ENCODE measurements at places on chromosomes 2 and 18. TPM values are rescaled to one million over a fixed set of nuclear protein-coding genes. Genes with fewer than 3 reads are reported as not detected.

Gene GALNT14
- total RNA-seq: 2.3 TPM

Gene ELAC1
- total RNA-seq: 4.2 TPM

Gene HMSD
- 0.30 TPM for total RNA-seq

Gene GPR75
- 2.7 TPM for total RNA-seq

Gene B4GALT6
- total RNA-seq: 19.3 TPM

Gene SPATS2L
- 53.7 TPM for total RNA-seq

Gene MYO5B
- not detected for total RNA-seq

Gene ARHGAP28
- total RNA-seq: 0.30 TPM

Gene KRTCAP3
- not detected for total RNA-seq

Gene SERPINB7
- total RNA-seq: 31.5 TPM

Gene RAX
- total RNA-seq: not detected

Gene UGT1A8
- total RNA-seq: not detected
